Smooth muscle cell of the brain vasculature (primary cell): ENCODE measurements at places on chromosomes 5 and 9.

DNA sequence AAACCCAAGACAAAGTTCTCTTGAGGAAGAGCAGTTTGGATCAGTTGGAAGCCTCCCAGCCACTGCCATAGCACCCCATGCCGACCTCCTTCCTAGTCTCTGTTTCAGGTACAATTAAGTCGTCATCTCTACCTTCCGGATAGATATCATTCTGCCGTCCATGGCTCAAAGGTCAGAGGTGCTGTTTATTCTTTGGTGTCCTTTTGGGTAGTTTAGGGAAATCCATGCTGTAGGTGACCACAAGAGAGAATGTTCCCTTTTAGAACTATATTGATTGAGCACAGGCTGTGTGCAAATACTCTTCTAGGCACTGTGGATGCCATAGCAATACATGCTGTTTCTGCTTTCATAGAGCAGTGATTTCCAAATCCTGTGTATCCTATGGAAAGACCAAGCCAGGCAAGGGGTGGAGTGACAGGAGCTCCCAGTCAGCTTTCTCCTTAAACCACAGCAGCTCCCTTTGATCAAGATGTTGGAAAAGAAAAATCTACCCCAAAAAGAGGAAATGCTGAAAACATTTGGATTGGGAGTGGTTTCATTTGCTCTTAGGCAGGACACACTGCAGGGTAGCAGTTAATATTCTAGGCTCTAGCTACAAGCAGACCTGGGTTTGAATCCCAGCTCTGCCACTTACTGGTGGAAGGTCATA is 127.9 kb downstream of the PALM2AKAP2 start:
- DNase-seq = no peak

GRCh38 chr5:40743771-40744170 is 12.0 kb downstream of the TTC33 start:
- no peak for DNase-seq

- no peak for DNase-seq
These were observed 1630.1 kb upstream of the C9orf72 start for GRCh38 chr9:29203244-29203930.

DNA sequence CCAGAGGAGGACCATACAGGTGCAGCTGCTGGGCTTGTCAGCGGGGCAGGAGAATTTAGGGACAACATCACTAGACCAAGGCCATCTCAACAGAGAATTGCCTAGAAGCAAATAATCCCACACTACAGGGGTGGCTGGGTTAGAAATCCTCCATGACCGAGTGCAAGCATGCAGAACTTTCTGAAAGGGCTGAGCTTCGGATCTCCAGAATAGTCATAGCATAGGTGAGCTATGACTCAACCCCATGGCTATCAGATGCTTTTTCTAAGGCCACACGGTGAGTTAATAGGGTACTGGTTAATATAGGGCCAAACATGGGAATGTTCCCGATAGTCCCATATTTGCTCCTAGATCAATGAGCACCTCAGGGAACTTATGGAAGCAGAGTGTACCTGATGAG is 4.2 kb downstream of the KCNIP1 start:
- DNase-seq = no peak

GRCh38 chr5:40834391-40834848 is 602 bp downstream of the RPL37 start:
- no peak for DNase-seq

GRCh38 chr9:4413856-4414255 is 76.4 kb upstream of the SLC1A1 start:
- no peak for DNase-seq

DNA sequence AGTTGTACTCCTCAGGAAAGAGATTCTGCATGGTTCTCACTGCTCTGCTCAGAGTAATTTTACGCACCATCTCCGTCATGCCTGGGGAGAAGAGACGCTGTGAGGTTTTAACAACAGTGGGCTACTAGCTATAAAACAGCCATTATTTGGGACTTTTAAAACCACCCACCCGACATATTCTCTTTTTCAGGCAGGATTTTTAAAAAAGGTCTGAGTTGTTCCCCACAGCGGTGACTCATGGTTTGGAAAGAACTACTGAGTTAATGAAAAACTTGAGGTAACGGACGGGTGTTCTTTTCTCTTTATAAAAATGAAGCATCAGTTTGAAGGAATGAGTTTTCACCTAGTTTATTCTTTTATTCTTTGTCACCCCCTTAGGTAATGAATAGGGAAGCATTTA is 61.3 kb downstream of the TTLL11 start:
- DNase-seq = no peak

DNA sequence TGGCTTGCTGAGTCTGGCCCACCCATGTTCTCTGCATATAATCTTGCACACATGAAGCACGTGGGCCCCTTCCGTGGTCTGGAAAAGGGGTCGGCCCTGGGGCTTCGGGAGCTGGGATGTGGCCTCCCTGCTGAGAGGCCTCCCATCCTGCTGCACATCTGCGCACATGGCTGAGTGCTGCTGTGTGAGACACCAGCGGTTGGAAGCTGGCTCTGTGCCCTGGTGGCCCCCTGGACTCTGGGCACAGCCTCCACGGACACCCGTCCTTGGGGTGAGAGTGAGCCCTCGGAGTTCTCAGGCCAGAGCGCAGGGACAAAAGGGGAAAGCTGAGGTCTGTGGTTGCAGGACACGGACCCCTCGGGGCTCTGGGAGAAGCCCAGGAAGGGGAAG is 115.8 kb downstream of the RXRA start:
- DNase-seq = no peak

DNA sequence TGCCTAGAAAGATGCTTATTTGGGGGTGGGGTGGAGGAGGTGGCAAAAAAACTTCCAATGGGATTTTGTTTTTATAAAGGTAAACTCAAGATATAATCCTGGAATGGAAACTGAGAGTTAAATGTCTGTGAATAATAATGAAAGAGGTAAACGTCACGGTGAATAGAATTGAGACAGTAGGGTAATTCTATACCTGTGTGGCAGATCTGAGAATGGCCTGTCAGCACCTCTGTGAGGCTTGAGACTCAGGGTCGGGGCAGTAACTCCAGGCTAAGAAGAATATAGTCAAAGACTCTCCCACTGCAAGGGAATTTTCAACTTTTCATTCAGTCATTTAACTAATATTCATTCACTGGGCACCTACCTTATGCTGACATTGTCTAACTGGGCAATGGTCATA is 581.2 kb upstream of the ZNF608 start:
- no peak for DNase-seq

GRCh38 chr9:94908011-94908563 is 181.6 kb downstream of the AOPEP start:
- no peak for DNase-seq

- no peak for DNase-seq
These were observed 135.3 kb downstream of the ADAMTS12 start for GRCh38 chr5:33756491-33756890.

GRCh38 chr9:136536721-136537241 is 9.1 kb downstream of the NOTCH1 start:
- DNase-seq = no peak

GRCh38 chr5:168528521-168529373 is at the start of gene FBLL1:
Gene FBLL1 (plus strand): TSS chr5:168529305. CDS start chr5:168529505, 200 bp downstream.
- DNase-seq = no peak

- no peak for DNase-seq
These were observed 520.0 kb upstream of the C9orf72 start for GRCh38 chr9:28092981-28093936.

GRCh38 chr5:143494162-143494561 is 90.7 kb upstream of the NR3C1 start:
- DNase-seq = no peak

DNA sequence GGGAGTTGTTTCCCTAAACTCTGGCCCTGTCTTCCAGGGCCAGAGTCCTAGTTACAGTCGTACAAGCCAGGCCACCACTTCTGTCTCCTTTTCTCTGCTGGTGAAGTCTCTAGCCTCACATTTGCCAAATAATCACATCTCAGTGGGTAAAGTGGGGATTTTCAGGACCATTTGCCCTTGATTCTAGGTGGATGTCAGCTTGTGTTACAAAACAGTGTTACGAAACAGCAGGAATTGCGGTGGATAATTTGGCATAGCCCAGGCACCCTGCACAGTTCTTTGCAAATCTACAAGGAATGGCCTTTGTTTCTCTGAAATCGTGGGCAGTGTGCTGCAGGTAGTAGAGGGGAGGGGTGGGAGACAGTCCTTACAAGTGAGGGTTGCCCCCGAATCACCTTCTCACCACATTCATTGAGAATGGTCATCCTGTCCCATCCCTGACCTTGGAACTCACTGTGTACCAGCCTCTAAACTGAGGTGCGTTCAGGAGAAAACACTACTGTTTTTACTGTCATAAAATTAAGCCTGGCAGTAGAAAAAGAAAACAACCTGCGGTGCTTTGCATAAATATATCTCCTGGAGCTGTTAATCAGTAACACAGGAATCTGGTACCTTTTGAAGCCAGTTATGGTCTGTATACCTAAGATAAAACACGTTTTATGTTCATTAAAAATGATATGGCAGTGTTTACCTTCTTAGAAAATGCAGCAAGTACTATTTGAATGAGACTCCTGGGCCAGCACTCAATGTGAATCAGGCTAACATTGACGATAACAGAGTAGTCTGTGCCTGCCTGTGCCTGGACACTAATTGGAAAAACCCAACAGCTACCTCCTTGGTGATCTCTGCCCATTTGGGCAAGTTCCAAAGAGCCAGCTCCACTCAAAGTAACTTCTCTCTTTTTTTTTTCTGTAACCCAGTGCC is 44.3 kb downstream of the CYSTM1 start:
- DNase-seq = no peak

- DNase-seq = no peak
These were observed 206.9 kb downstream of the ZSWIM6 start for GRCh38 chr5:61538722-61539501.

- no peak for DNase-seq
These were observed 288.8 kb upstream of the ADAMTSL1 start for GRCh38 chr9:18185196-18185595.

DNA sequence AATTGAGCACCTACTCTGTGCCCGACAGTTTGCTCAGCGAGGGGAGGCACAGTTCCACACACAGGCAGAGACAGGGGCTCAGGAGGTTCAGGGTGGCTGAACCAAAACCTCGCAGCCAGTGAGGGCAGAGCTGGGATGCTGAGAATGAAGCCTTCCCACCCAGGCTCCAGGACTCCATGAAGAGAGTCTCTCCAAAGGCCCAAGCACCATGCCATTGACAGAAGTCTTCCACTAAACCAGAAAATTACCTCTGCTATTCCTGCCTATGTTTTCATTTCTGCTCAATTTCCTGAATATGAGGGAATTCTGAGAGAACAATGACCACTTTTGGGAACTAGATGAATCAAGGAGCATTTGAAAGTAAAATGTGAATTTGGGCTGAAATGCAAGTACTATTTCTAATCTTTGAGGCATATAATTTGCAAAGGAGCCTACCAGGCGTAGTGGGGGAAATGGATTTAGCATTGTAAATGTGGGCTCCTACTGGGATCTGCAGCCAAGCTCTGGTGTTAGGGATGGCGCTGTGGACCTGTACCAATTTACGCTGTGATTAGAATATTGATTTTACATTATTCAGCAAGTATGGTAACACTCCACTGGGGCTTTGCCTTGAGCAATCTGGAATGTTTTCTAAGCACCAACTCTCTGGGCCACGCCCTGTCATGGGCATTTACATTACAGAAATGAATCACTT is 91.9 kb downstream of the DRD1 start:
- DNase-seq = no peak

GRCh38 chr5:96075579-96076289 is 114.1 kb upstream of the ELL2 start:
- no peak for DNase-seq

DNA sequence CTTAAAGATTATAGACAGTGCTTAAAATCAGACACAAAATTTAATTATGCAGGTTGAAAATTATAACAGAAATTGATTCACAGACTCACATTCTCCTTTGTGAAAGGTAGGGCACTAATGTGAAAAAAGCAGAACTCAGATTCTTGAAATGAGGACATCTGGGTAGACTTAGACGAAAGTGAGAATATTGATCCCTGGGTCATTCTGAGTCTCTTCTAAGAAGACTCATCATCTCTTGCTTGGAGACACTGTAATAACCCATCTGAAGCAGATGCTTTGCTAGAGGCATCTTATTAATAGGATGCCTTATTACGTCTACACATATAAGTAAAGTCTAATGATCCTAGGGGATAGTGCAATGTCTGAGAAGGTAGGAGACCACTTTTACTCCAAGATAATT is 274.4 kb downstream of the HINT1 start:
- DNase-seq = no peak

- no peak for DNase-seq
These were observed 4.7 kb upstream of the GPR151 start for GRCh38 chr5:146520731-146521130.

- DNase-seq = no peak
These were observed 127.2 kb downstream of the OLFM1 start for GRCh38 chr9:135214706-135215105.

DNA sequence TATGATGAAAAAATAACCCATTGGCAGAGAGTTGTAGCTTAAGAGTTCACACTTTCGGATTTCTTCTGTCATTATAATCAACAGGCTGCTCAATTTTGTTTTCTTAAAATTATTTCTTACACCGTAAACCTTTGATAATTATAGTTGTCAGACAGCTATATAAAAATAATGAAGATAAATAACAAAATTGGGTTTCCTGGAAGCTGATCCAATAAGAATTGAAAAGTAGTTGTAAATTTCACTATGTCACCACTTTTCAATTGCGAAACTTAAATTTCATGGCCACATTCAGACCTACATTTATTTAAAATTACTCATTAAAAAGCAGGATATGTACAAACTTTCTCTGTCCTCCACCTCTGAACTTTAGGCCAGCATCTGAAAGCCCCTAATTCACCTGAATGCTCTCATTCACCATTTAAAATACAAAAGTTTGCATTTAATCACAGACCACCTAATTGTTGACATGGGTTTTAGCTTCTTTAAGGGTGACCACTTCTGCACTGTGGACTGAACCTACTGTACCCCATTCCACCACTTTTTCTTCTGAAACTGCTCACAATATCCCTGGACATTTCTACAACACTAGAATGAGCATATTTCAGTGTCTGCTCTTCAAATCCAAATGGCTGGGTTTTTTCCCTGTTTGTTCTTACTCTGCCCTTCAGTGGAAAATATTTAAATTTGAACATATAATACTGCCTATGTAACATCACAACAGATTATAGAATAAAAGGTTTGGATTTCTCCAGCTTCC is 680 bp downstream of the SELENOP start:
- no peak for DNase-seq

DNA sequence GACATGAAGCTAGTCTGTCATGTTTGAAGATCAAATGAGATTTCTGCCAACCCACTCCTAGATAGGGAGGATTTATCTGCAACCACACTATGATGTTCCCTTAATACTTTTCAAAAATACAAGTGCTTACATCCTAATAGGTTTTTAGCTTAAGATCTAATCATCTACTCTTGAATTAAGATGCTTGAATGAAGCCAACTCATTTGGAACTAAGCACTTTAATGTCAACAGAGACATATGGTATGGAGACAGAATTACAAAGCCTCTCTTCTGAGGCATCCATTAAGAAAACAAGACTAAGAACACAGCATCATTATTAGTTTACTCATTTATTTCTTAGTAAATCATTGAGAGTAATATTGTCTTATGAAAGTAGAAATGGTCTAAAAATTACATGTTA is 139.3 kb upstream of the NFIB start:
- no peak for DNase-seq
